Stimulated activated CD4-positive, alpha-beta T cell treated with anti-CD3 and anti-CD28 coated beads, TNF-alpha, amount 100 ng/mL, for 24 hours (primary cell): ENCODE measurements at places on chromosomes 7 and 10.

DNA sequence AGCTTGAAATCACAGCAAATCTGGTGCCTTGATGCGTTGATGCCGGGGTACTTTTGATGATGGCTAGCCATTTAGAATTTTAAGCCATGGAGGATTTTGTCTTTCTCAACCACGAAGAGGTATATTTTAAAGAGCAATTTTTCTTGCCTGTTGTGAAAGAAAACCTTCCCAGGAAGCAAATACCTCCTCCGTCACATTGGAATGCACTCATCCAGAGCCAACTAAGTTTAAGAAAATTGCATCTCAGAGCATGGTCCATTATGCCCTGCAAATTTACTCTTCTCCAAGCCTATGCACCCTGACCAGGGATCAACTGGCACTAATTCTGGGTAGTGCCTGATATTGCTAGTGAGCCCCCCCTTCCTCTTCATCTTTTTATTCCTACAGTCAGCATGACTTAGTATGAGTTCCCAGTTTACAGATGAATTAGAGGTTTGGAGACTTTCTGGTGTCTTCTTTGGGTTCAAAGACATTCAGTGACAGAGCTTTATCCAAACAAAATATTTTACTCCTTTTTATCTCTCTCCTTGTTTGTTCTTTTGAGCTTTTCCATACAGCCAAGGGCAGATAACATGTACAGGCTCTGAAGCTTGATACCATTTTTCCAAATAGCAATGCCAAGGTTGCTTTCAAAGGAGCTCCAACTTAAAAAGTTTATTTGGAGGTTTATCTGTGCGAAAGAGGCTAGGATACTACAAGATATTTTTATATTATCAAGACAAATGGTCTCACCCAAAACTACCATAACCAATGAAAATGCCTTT lies 56.6 kb upstream of the ANK3 start:
- no peak for DNase-seq

DNA sequence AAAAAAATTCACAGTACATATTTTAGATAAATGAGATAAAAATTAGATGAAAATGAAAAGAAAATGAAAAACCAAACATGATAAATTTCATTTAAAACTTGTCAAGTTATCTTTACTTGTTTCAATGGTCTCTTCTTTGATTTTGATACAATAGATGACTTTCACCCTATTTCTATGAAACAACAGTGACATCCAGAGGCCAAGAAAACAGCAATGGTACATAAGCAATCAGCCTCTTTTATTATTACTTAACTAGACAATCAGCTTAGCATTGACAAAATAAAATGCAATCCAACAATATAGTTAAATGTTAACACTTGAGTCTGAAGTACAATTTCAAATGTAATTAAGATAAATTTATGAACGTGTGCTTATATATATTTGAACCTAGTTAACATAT lies 74.8 kb upstream of the GPR37 start:
- no peak for DNase-seq

GRCh38 chr10:105534086-105534485 lies 893.0 kb downstream of the SORCS3 start:
- DNase-seq = no peak

DNA sequence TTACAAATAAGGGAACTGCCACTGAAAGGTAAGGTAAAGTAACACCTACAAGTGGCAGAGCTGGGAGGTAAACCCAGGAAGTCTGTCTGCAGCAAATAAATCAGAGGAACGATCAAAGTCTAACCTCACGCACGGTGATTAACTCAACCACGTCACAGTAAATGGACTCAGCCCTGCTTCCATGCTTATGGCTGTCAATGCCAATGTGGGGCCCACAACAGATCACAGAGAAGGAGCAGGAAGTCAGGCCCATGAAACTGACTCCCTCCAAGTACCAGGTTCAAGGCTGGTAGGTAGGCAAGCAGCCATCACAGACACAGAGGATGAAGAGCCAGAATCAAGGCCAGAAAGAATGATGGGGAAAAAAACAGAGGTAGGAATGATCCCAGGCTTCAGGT lies 38.0 kb upstream of the ACSL5 start:
- no peak for DNase-seq

GRCh38 chr10:117663750-117664149 lies 121.2 kb downstream of the EMX2 start:
- DNase-seq = no peak

GRCh38 chr10:74333174-74333573 lies 182.2 kb downstream of the ADK start:
- DNase-seq = no peak

- DNase-seq = no peak
Observed at GRCh38 chr7:45082831-45083331, 5.9 kb downstream of the NACAD start.

DNA sequence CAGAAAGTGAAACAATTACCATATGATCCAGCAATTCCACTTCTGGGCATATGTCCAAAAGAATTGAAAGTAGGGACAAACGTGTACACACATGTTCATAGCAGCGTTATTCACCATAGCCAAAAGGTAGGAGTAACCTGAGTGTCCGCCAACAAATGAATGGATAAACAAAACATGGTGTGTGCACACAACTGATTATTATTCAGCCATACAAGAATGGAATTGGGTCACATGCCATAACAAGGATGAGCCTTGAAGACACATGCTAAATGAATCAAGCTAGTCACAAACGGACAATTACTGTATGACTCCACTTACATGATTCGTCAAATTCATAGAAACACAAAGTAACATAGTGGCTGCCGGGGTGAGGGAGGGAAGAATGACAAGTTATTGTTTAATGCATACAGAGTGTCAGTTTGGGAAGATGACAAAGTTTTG lies 4.1 kb upstream of the OIT3 start:
- no peak for DNase-seq

DNA sequence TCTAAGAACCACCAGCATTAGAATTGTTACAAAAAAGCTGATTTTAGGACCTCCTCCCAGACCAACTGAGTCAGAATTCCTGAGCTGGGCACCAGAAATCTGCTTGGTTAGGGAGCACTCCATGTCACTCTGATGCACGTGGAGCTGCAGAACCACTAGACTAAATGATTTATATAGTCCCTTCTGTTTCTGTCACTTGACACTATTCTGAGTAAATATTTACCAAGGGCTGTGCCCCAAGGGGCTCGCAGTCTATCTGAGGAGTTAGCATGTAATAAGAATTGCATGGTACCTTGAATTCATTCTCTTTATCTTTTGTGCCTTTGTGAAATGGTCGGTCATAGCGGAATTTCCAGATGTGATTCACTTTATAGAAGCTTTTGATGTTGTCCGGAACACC lies 196.0 kb upstream of the IMMP2L start:
- DNase-seq = no peak
